RWPE2 (cell line): ENCODE measurements at places on chromosomes 1 and 21.

GRCh38 chr1:172279939-172280636 lies 140.4 kb upstream of the C1orf105 start:
- DNase-seq: no peak
- no peak overlapping the region for H3K4me3 ChIP-seq
- H3K36me3 ChIP-seq: no peaks in the 10 kb centered on the region
- no peaks in the 10 kb centered on the region for H3K4me1 ChIP-seq
- H3K27ac ChIP-seq: no peak overlapping the region
- no peaks in the 10 kb centered on the region for H3K27me3 ChIP-seq

DNA sequence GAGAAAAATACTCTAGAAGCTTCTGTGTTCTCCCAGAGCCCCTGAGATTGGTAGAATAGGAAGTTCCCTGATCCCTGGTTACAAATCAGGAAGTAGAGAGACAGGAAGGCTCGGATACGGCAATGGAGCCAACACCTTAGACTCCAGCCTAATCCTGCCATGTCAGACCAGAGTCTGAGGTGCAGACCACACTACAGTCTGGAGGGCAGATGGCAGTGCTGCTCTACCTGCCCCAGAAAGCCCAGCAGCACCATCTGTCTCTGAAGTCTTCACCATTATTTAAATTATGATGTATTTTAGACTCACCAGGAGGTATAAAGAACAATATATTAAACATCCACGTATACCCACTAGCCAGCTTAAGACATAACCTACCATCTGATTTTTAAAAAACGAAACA lies 93.0 kb downstream of the MTR start:
- H3K4me3 ChIP-seq: no peak overlapping the region
- no peak overlapping the region for H3K27ac ChIP-seq
- DNase-seq: no peak
- H3K36me3 ChIP-seq: peaks cover 4% of the 10 kb centered on the region

GRCh38 chr21:42524341-42525028 lies 10.8 kb downstream of the SLC37A1 start:
- no peak for DNase-seq
- peaks cover 10% of the 10 kb centered on the region for H3K36me3 ChIP-seq
- H3K4me3 ChIP-seq: no peak overlapping the region
- no peak overlapping the region for H3K27ac ChIP-seq

DNA sequence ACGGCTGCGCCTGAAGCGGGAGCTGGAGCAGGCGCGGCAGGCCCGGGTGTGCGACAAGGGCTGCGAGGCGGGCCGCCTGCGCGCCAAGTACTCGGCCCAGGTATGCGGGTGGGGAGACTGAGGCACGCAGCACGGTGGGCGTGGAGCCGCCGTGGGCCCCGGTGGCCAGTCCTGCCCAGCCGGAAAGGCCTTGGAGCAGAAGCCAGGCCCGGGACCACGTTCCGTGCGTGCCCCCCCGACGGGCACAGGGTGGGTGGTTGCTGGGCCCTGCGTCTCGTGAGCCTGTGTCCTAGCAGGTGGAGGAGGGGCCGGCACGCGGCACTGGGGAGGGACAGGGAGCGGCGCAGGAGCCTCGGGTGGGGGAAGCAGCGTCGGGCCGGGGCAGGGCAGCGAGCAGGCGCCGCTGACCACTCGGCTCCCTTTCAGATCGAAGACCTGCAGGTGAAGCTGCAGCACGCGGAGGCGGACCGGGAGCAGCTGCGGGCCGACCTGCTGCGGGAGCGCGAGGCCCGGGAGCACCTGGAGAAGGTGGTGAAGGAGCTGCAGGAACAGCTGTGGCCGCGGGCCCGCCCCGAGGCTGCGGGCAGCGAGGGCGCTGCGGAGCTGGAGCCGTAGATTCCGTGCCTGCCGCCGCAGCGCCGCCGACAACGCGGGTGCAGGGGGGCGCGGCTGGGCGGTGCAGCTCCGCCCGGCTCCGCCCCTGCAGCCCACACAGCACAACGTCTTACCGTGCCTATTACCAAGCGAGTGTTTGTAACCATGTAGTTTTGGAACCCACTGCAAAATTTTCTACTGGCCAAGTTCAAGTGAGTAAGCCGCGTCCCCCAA lies 78.2 kb downstream of the SKI start:
- H3K4me3 ChIP-seq: no peak overlapping the region
- no peaks in the 10 kb centered on the region for H3K27me3 ChIP-seq
- H3K4me1 ChIP-seq: no peaks in the 10 kb centered on the region
- DNase-seq: no peak
- no peak overlapping the region for H3K27ac ChIP-seq
- H3K36me3 ChIP-seq: peaks cover 47% of the 10 kb centered on the region

GRCh38 chr21:33157303-33157702 lies 72.4 kb upstream of the IFNAR2 start:
- H3K27ac ChIP-seq: no peak overlapping the region
- H3K4me1 ChIP-seq: no peaks in the 10 kb centered on the region
- H3K27me3 ChIP-seq: peaks cover 3% of the 10 kb centered on the region
- H3K4me3 ChIP-seq: no peak overlapping the region
- H3K36me3 ChIP-seq: no peaks in the 10 kb centered on the region

- H3K4me3 ChIP-seq: no peak overlapping the region
- no peak for DNase-seq
- H3K27me3 ChIP-seq: no peaks in the 10 kb centered on the region
- peaks cover 83% of the 10 kb centered on the region for H3K4me1 ChIP-seq
- no peaks in the 10 kb centered on the region for H3K36me3 ChIP-seq
Observed at GRCh38 chr21:38800046-38800758, 5.5 kb upstream of the ETS2 start.
